AG04449 (cell line): ENCODE measurements at places on chromosomes 16 and 17.

DNA sequence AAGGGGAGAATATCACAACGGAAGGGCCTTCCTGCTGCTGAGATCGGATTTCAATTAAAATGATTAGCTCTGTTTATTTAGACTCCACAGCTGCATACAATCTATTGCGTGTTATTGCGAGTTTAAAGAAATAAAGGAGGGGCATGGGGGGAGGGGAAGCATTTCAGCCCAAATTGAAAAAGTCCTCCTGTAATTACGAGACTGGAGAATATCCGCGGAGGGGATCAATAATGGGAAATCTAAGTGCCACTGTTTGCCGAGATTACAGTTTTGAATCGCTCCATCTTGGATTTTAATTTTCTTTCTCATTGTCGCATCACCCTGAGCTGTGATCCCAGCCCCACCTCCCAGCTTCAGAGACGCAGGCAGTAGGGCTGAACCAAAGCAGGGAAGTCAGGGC, 15.7 kb upstream of the RPL38 start:
- DNase-seq = no peak

- no peak for DNase-seq
Measured at GRCh38 chr16:11901091-11901490, 14.7 kb downstream of the GSPT1 start.

DNA sequence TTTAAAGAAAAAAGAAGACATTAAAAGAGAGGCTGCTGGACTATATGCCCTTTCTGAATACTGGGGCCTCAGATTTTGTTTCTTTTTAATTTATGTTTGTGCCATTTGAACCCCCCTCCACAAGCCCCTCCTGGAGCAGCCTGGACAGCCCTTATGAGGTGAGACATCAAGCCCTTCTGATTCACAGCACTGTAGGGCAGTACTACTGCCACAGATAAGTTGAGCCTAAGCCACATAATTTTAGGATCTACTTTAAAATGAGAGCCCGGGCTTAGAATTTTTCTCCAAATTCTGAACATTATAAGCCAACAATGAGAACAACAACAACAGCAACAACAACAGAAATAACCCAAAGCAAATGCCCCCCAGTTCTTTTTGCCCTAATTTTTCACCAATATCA, 256.9 kb upstream of the SALL1 start:
- DNase-seq = no peak

DNA sequence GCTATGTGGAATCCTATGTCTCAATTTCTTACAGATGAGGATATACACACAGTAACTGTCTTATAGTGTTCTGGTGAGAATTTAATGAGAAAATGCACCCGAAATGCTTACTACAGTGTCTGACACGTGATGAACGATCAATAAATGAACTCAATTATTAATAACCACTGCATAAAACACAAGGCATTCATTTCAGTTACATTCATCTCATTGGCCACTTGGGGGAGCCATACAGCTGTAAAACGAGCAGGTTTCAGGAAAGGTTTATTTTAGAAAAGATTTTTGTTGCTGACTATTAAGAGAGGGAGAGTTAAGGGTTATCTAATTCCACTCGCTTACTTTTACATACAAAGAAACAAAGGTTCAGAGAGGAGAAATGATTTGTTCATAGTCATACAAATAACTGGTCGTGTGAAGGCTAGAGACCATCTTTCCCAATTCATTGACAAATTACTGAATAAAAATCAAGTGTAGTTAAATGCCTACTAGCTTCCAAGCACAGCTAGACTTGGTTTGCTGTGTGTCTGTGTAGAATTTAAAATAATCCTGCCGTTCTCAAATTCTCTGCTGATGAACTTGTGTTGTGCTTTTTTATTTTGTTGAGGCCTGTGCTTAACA, 160.1 kb downstream of the MAP2K4 start:
- peak; percentile 24 for DNase-seq

DNA sequence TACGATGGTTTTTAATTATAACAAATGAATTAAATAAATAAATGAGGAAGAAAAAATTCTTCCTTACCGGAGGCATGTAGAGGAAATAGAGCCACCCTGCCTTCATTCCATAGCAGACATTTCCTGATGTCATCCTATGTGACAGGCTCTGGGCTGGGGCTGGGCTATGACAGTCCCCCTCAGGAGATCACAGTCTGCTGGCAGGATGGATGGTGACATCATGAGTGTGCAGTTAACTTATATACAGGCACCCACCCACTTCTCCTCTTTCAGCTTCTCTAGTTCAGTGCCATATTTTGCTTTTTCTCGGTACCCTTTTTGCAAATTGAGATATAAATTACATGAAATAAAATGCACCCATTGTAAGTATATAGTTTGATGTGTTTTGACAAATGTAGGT, 6.4 kb upstream of the CMTM3 start:
- no peak for DNase-seq

- no peak for DNase-seq
Measured at GRCh38 chr17:81396722-81397313, 1.6 kb downstream of the BAHCC1 start.

GRCh38 chr17:29061036-29061435, 18.1 kb downstream of the PIPOX start:
- no peak for DNase-seq

DNA sequence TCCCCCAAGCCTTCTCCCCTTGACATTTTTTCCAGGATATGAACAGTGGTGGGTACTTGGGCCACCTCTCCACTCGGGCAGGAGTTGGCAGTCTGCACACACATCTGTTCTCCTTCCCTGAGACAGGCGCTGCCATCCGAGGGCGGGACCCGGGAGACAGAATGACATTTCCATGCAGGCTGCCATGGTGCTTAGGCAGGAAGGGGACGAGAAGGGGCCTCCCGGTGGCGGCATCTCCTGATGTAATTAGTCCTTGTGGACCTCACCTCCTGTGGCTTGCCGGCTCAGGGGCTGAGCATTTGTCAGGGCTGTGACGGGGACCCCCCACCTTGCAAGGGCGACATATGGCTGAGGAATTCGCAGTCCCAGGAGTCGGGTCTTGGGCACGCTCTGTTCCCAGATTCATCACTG, 197.2 kb downstream of the FOXL1 start:
- no peak for DNase-seq

DNA sequence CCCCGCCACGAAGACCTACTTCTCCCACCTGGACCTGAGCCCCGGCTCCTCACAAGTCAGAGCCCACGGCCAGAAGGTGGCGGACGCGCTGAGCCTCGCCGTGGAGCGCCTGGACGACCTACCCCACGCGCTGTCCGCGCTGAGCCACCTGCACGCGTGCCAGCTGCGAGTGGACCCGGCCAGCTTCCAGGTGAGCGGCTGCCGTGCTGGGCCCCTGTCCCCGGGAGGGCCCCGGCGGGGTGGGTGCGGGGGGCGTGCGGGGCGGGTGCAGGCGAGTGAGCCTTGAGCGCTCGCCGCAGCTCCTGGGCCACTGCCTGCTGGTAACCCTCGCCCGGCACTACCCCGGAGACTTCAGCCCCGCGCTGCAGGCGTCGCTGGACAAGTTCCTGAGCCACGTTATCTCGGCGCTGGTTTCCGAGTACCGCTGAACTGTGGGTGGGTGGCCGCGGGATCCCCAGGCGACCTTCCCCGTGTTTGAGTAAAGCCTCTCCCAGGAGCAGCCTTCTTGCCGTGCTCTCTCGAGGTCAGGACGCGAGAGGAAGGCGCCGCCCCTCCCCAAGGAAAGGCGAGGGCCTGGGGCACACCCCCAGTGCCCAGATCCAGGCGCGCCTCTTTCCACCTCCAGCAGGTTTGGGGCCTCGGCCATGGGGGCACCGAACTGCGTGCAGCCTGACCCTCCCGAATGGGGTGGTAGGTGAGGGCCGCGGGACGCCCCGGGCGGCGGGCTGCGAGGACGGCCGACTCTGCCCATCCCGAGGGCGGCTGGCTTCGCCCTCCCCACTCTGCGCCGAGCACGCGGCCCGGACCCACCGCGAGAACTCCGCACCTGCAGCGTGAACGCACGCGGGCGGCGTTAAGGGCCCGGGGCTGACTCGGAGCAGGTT, 664 bp downstream of the HBQ1 start:
- DNase-seq = no peak

GRCh38 chr16:71259086-71259485, 28.6 kb upstream of the HYDIN start:
- DNase-seq = no peak

DNA sequence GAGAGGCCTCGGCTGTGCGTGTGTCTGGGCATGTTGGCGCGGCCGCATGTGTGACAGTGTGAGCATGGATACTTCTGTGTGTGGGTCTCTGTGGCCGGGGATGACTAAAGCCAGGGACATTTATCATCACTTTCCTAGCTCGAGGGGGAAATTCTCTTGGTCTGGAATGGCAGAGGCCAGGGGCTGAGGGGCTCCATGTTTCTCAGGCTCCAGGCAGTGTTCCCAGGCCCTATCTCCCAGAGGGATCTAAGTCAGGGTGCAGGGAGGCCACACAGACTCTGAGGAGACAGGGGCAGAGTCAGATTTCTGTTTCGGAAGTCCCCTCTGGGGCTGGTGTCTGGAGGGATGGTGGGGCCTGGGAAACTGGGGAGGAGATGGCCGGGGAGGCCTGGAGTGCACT, 23.7 kb upstream of the SPNS2 start:
- no peak for DNase-seq

DNA sequence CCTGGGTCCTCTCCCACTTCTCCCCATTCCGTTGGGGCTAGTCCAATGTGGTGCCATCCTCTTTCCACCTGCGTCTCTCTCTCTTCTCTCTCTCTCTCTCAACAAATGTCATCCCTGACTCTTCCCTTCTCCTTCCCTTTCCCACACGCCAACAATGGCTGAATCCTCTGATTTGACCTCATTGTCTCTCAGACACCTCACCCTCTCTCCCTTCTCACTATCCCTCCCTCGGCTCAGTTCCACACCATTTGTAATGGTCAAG, 628 bp upstream of the ZNF18 start:
- no peak for DNase-seq

DNA sequence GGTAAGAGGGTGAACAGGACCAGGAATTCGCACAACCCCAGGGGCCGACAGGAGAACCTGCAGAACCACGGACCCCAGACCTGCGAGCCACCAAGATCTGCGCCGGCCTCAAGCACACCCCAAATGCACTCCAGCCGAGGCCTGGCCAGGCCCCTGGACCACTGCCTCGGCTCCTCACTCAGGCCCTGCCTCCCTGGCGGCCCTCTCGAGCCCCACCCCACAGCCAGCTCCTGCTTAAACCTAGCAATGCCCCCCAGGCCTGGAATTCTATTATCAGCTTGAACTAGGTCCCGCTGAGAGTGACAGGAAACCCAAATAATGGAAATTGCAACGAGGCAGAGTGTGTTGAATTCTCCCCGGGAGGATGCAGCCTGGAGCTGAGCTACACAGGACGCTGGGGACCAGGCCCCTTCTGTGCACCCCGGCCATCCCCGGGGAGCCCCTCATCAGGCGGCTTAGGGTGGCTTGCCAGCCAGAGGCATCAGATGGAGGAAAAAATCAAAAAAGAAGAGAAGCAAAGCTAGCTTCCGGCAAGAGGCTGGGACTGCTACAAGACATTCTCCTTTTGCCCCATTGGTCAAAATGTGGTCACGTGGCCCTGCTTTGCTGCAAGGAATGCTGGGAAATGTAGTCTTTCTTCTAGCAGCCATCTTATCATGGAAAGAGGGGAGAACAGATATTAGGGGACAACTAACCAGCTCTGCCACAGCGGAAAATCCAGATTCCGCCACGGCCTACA, 2.4 kb upstream of the ENPP7 start:
- peak; percentile 52 for DNase-seq

- DNase-seq = no peak
Measured at GRCh38 chr17:28398280-28398981, 7.6 kb downstream of the SLC46A1 start.

DNA sequence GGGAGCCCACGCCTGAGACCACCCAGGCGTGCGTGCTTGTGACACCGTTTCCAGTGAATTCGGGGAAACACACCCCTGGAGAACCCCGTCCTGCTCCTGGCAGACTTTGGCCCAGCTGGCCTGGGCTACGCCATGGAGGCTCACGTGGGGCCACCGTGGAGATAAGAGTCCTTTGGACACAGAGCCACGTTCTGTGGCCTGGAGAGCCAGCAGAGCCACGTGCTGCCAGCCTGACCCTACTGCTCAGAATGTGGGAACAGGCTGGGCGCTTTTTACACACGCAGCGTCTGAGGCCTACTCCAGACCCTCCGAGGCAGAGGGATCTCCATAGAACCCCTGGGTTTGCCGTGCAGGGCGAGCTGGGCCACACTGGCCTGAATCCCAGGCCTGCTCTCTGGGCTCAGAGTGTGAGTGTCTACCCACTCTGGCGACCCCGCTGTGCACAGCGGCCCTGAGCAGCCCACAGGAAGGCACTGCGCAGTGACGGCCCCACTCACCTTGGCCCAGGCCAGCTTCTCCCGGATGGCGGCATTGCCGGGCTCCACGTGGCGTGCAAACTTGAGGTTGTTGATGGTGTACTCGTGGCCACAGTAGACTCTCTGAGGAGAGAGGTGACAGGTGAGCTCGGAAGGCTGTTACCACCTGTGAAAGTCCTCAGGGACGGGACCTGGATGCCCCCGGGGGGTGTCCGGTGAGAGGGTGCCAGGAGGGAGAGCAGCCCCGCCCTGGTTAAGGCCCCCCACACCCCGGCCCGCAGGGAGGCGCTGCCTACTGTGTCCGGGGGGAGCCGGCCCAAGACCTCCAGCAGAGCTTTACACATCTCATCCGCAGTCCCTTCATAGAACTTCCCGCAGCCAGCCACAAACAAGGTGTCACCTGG, 10.0 kb downstream of the HAGH start:
- no peak for DNase-seq

GRCh38 chr17:56290802-56291118, 137.5 kb downstream of the ANKFN1 start:
- no peak for DNase-seq

DNA sequence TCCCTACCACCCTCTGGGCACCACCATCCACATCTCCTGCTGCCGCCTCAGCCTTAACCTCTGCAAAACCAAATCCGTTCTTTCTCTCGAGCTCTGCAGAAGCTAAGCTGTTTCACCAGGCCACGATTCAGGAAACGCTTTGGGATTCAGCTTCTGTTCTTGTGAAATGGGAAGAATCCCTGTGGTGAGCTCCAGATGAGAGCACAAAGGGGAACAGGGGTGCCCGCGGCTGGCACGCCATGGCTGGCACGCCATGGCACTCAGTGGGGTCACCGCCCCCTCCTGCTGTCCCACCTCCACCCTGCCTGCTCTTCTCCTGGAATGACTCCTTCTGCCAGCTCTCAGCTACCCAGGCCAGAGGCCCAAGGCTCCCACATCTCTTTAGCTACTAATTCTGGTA, 5.7 kb downstream of the QPRT start:
- no peak for DNase-seq

- DNase-seq = no peak
Measured at GRCh38 chr17:76683011-76683755, 27.6 kb downstream of the MXRA7 start.

DNA sequence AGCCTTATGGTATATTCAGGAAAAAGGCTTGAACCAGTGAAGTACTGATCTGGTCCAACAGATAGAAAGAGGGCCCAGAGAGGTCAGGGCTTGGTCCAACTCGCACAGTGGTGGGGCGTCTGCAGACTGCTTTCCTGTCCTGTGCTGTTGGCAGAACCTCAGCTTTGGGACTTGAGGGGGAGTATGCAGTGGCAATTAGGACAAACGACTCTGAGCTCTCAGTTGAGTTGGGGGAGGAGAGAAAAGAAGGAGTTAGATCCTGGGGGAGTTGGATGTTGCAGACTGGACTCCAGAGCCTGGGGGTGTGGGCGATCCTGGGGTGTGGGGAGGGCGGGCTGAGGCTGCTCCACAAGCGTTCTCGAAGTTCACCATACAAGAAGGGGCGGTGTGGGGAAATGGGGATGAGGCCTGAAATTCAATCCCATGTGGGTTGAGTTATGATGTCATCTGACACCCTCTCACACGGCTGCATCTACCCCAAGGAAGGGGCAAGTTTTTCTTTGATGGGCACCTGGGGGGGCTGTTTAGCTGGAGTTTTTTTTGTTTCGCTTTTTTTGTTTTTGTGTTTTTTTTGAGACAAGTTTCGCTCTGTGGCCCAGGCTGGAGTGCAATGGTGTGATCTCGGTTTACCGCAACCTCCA, 14.6 kb downstream of the GRB7 start:
- no peak for DNase-seq
